H1 (cell line): ENCODE measurements at places on chromosomes 16 and 17.

GRCh38 chr16:15963307-15963910 is 14.0 kb downstream of the ABCC1 start:
- peaks cover 22% of the 10 kb centered on the region for H3K4me1 ChIP-seq
- no peak overlapping the region for H3K4me3 ChIP-seq
- DNase-seq, result no peak
- no peak overlapping the region for H3K27ac ChIP-seq
- 0 out of 2 replicates have a peak, but pooled peaks cover 3% of the 10 kb centered on the region for H3K36me3 ChIP-seq

GRCh38 chr17:78488867-78489634 is 88.1 kb downstream of the DNAH17 start:
- H3K36me3 ChIP-seq, result no peaks in the 10 kb centered on the region
- H3K4me1 ChIP-seq, result peaks cover 9% of the 10 kb centered on the region; the same call in 1 of the 2 replicates
- no peak overlapping the region for H3K4me3 ChIP-seq
- no peak overlapping the region for H3K27ac ChIP-seq
- DNase-seq, result no peak

GRCh38 chr16:29883987-29884386 is 15.4 kb downstream of the SEZ6L2 start:
- H3K4me1 ChIP-seq, result no peaks in the 10 kb centered on the region
- no peaks in the 10 kb centered on the region for H3K27me3 ChIP-seq
- no peak overlapping the region for H3K27ac ChIP-seq
- no peak overlapping the region for H3K4me3 ChIP-seq
- DNase-seq, result no peak

- H3K36me3 ChIP-seq, result no peaks in the 10 kb centered on the region
- DNase-seq, result no peak
- H3K4me3 ChIP-seq, result no peak overlapping the region
- no peak overlapping the region for H3K27ac ChIP-seq
- no peaks in the 10 kb centered on the region for H3K27me3 ChIP-seq
Observed at GRCh38 chr16:78364556-78364880, 265.1 kb downstream of the WWOX start.

DNA sequence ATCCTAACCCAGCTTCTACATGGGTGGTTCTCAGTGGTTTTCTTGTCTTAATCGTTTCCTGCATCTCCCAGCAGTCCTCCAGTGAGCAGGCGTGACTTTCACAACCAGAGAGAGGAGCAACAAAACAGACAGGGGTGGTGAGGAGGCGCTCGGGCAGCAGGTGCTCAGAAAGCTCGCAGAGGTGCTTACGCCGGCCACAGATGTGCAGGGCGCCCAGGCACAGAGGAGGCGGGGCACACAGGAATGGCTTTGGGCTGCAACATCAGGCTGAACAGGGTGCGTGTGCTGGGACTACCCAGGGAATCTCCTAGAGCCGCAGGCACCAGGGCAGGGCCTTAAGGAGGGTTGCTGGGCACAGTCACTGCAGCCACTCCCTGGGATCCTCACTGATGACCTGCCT is 32.6 kb downstream of the KLHDC4 start:
- DNase-seq, result no peak
- peaks cover 20% of the 10 kb centered on the region for H3K36me3 ChIP-seq
- H3K27ac ChIP-seq, result no peak overlapping the region
- no peak overlapping the region for H3K4me3 ChIP-seq
- H3K27me3 ChIP-seq, result no peaks in the 10 kb centered on the region

- peaks cover 90% of the 10 kb centered on the region for H3K36me3 ChIP-seq
- H3K4me1 ChIP-seq, result no peaks in the 10 kb centered on the region
- no peak for DNase-seq
- H3K27me3 ChIP-seq, result no peaks in the 10 kb centered on the region
Observed at GRCh38 chr16:58187092-58187491, 10.8 kb downstream of the CSNK2A2 start.

DNA sequence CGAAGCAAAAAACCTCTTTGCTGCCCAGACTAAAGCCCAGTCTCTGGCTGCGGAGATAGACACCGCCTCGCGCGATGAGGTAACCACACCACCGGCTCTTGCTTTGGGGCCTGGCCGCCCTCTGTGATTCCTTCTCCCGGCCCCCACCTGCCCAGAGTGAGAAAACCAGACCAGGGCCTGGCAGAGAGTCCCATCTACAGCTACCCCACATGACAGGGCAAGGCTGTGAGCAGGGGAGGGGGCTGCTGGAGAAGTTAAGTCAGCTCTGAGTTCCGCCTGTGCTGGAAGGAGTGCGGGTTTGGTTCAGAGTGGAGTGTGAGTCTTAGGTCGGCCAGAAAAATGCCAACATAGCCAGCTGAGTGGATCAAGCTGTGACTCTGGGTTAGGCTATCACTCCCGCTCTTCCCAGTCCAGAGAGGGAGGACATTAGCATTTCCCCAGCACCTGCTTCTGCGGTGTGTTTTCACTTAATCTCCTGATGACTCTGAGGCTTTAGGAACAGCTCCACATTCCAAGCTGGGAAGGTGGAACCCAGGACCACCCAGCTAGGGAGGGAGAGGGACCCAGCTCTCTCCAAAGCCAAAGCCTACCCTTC is 139.0 kb downstream of the RAB11FIP4 start:
- H3K27me3 ChIP-seq, result no peaks in the 10 kb centered on the region
- no peak for DNase-seq
- peaks cover 2% of the 10 kb centered on the region; the same call in 1 of the 2 replicates for H3K4me1 ChIP-seq

GRCh38 chr17:50627036-50627781 is 7.5 kb upstream of the ABCC3 start:
- H3K27ac ChIP-seq, result no peak overlapping the region
- DNase-seq, result no peak
- no peaks in the 10 kb centered on the region for H3K27me3 ChIP-seq
- H3K36me3 ChIP-seq, result no peaks in the 10 kb centered on the region

- H3K27me3 ChIP-seq, result no peaks in the 10 kb centered on the region; the same call in 1 of the 2 replicates
- no peak overlapping the region for H3K4me3 ChIP-seq
- DNase-seq, result no peak
Observed at GRCh38 chr16:54628796-54629625, 301.7 kb upstream of the IRX5 start.

DNA sequence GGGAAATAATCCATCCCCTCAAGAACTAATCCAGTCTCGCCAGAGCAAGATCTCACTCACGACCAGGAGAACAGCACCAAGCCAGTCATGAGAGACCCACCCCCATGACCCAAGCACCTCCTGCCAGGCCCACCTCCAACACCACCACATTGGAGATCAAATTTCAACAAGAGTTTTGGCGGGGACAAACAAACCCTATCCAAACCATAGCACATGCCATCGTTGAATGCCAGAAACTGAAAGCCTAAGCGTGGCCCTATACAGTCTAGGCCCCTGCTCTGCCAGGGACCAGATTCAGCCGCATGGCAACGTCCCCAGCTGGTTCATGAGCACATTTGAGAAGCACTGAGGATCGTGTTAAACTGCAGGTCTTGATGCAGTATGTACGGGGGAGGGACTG is 57.3 kb downstream of the AXIN2 start:
- no peak for DNase-seq
- no peak overlapping the region for H3K27ac ChIP-seq
- no peaks in the 10 kb centered on the region for H3K27me3 ChIP-seq
- peaks cover 6% of the 10 kb centered on the region; the same call in 1 of the 2 replicates for H3K4me1 ChIP-seq
- H3K4me3 ChIP-seq, result no peak overlapping the region
